Activated naive CD8-positive, alpha-beta T cell treated with anti-CD3 and anti-CD28 coated beads, Interleukin-2, amount 50 U/mL, for 16 hours (primary cell): ENCODE measurements at places on chromosomes 1 and 21.

- no peak for DNase-seq
Observed at GRCh38 chr21:35528116-35529042, 479.3 kb upstream of the RUNX1 start.

GRCh38 chr1:171799166-171799565, 17.7 kb downstream of the METTL13 start:
- no peak for DNase-seq

DNA sequence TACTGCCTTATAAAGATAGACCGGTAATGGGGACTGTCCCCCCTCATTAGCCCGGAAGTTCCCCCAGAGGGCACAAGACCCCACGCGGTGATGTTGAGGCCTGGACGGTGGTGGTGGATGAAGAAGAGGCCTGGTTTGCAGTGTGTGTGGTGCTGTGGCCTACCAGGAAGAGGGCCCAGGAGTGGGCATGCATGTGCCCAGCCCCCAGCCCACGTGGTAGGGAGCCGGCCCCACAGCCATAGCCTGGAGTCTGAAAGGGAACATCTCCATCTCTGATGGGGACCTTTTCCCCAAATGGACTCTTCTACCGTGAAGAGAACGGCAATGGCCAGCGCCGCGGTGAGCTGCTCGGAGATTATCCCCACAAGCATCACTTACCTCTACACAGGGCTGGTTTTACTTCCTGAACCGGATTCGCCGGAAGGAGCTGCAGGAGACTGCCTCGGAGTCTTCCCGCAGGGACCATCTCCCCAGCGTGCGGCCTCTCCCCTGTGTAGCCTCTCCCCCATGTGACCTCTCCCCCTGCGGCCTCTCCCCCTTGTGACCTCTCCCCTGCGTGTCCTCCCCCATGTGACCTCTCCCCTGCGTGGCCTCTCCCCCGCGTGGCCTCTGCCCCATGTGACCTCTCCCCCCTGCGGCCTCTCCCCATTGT, 20.6 kb downstream of the RRP1 start:
- DNase-seq = no peak

DNA sequence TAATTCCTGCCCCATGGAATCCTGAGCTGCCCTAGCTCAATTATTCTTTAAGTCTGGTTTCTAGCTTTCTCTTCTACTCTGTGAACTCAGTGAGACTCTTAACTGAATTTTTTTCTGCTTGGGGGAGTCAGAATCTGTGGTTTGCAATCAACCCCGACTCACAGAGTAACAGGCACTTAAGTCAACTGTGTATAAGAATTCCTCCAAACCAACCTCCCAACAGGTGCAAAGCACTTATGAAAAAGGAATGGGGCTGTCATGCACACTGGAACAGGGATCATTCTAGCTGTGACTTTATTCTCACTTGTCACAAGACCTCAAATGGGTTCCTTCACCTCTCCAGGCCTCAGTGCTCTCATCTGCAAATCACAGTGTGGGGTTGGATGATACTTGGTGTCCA, 60.3 kb upstream of the SYT6 start:
- no peak for DNase-seq

- DNase-seq = no peak
Observed at GRCh38 chr1:234437423-234438171, 41.4 kb downstream of the TARBP1 start.

GRCh38 chr1:55363268-55363667, 148.1 kb upstream of the USP24 start:
- no peak for DNase-seq
